Urinary bladder (tissue), 4 donors: ENCODE measurements at places on chromosomes 1 and 21.

DNA sequence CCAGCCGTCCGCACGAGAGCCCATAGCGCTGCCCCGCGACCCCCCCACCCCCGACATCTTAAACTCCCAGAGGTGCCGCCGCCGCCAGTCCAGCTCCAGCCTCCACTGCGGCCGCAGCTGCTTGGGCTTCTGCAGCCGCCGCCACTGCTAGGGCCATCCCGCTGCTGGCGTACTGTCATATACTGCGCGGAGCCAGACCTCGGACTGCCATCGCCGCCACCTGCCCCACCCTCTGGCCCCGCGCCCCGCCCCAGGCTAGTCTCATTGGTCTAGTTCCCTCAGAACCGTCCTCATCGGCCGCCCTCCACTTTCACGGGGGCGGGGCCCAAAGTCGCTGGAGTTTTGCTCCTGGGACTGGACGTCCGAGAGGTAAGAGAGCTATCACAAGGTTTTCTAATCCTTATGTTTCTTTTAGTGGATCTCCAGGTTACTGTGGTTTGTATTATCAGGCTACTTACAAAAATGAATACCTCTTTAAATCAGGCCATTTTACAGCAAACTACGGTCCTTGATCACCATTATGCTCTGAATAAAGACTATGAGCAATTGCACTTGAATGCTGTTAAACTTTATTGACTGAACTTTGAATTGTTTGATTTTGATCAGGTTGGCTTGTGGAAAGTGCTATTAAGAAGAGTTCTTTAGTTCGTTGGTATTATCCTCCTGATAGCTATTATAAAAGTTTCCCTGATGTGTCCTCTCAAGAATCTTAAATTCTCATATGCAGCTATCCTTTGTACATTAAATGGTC, 2.8 kb upstream of the CD1D start:
- no peak for DNase-seq

GRCh38 chr1:62438163-62438562, 1.3 kb downstream of the USP1 start:
- no peak for DNase-seq

- no peak for DNase-seq
Observed at GRCh38 chr1:86156566-86157455, at the start of gene COL24A1. COL24A1 (minus strand) TSS chr1:86156772; CDS start chr1:86156396, 376 bp downstream.

DNA sequence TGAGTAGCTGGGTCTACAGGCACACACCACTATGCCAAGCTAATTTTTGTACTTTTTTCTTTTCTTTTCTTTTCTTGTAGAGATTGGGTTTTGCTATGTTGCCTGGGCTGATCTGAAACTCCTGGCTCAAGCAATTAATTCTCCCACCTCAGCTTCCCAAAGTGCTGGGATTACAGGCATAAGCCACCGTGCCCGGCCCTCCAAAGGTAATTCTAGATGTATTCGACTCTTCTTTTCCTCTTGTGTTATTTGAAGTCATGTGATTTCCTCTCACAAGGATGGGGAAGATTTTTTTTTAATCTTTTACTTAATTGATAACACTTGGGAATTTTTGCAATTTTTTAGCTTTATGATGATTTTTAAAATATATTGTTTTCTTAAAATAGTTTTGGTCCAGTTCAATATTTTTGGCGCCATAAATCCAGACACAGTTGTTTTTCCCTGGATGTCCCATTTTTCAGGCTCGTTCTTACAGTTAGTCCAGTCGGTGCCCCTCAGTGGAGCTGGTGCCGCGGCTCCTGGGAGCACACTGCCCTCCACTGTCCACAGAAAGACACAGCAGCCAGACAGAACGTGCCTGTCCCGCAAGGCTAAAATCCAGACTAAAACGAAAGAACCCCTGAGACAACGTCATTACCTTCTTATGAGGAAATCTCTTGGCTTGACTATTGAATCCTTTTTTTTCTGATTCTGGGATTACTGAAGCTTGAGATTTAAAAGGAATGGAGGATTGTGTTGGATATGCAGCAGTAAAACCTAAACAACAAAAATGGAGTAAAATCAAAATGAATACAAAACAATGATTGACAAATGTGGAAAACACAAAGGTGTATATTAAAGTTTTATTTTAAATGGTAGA, 22.4 kb downstream of the STPG1 start:
- no peak for DNase-seq

GRCh38 chr1:17573518-17574041, 34.1 kb downstream of the ARHGEF10L start:
- no peak for DNase-seq

DNA sequence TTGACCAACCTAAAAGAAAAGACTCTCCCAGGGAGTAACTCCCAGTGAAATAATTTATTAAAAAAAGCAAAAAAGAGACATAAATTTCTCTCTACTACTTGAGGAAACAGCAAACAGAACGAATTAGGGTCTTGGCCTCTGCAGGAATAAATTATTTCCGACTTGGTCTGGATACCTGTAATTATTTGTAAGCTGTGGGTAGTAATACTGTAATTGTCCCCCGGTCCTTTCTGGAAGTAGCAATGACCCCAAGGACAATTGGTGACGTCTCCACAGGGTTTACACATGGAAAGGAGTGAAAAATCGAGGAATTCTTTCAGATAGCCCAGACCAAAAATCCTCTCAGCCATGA, 3.7 kb upstream of the SIM2 start:
- no peak for DNase-seq

- no peak for DNase-seq
Observed at GRCh38 chr1:200897259-200897658, 2.6 kb downstream of the INAVA start.

GRCh38 chr1:151661751-151662150, 49.9 kb downstream of the SNX27 start:
- DNase-seq = no peak

DNA sequence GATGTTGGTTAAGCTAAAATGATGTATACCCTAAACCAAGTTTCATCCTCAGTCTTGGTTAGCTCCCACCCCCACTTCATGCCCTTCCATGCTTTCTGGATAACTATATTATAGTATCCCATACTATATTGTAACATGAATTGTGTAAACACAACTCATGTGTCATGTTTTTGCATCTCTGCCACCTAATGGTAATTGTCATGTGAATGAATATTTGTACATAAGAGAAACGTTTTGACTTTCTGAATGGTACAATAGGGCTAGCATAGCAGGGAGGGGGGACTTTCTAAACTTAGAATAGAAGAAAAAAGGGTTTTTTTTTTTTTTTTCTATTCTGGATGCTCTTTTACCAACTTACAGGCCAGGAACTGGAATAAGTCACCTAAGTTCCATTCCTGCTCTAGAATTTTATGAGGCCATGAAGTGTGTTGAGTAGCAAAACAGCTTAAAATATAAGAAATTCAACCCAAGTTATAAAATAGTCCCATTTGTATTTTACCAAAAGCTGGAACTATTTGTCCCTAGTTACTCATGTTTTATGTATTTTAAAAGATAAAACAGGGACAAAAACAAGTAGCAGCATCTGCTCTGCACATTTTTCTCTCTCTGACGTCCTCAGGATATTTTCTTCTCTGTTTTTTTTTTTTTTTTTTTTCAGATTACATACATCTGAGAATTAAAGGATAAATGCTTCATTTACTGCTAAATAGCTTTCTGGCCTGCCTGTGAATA, 77.4 kb downstream of the HLX start:
- no peak for DNase-seq

DNA sequence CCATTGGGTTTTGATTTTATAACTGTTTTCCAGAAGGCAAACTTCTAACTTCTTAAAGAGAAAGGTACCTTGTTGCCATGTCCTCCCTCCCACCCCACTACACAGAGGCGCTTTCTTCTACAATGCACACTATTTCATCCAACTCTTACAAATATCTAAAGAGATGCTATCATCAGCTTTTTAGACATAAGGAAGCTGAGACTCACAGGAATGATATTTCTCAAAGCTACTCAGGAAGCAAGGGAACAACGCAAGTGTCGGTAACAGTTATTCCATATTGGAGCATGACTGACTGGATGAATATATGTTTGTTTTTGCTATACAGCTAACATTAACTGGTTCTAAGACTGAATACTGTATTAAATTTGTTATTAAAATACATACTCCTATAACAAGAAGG, 318.0 kb downstream of the SMYD3 start:
- DNase-seq = no peak

DNA sequence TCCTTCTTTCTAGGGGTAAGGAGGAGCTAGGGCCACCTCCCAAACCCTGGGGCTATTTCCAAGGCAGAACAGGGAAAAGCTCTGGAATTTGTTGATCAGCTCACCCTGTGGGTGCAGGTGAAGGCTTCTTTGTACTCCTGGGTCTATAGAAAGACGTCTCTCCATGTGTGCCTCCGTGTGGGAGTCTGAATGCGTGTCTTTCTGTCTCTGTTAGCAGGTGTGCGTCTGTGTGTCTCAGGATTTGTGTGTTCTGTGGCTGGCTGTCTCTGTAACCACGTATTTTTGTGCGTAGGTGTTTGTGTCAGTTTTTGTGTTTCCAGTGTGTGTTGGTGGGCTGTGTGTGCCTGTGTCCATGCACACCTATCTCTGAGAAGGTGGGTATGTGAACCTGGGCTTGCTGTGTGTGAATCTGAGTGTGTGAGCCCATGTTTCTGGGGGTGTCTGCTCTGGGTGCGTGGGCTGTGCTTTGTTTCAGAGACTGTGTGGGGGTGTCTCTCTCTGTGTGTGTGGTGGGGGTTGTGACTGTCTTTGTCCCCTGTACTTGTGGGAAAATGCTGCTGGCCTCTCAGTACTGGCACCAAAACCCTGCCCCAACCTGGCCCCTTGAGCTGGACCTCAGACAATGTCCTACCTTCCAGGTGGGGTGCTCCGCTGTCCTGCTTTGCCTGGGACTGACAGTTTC, 12.7 kb upstream of the ETV3L start:
- no peak for DNase-seq

DNA sequence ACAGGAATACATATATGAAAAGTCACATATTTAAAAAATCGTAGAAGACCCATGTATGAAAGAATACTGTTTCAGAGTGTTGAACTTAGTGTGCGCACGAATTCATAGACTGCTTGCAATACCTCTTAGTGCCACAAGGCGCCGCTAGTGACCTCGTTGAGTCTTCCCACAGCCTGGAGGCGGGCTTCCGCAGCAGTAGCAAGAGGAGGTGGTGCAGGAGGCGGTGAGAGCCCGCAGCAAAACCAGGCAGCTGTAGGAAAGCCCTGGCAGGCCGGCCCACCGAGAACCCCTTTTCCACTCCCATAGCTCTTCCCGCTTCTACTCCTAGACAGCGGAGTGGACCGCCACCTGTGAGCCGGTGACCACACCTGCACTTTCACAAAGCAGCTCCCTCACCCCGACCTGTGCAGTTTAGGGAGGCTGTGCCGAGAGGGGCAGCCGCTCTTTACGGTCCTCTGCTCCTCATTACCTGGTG, 23.5 kb downstream of the MTARC1 start:
- no peak for DNase-seq

- DNase-seq = no peak
Observed at GRCh38 chr1:23168079-23168444, 594 bp downstream of the LUZP1 start.
